Hematopoietic multipotent progenitor cell (in vitro differentiated cells): ENCODE measurements at places on chromosomes 12 and 14.

DNA sequence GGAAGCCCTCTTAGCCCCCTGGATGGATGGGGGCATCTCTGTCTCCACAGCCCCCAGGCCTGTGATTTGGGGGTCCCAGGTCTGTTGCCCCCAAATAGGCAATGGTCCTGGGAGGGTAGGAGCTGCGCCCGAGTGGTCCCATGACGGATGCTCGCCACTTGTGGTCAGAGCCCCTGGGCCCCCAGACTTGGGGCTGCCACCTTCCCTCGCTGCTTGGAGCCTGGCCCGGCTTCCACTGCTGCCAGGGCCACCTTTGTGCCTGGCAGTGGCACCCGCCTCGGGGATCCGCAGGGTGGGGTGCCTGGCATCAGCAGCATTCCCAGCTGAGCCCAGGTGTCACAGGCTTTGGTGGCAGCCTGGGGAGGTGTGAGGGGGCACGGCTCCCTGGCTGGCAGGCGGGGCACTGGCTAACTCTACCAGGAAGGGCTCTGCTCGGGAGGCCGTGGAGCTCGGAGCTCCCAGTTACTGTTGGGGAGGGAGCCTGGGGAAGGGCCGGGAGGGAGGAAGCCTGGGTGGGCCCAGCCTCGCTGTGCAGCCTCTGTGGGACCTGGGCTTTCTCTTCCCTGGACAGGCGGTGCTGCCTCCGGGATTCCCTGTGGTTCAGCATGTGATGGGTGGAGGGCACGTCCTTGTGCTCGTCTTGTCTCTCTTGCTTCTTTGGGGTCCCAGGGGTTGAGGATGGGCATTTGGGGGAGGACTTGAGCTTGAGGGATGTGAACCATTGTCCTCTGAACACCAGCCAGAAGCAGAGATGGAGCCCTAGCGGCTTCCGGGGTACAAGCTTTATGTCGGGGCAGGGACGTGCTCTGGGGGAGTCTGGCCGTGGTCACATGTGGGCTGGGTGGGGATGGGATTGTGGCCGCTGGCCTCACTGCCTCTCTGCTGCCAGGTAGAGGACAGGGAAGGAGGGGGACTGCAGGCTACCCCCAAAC lies 5.4 kb downstream of the KIF26A start:
- DNase-seq = no peak

DNA sequence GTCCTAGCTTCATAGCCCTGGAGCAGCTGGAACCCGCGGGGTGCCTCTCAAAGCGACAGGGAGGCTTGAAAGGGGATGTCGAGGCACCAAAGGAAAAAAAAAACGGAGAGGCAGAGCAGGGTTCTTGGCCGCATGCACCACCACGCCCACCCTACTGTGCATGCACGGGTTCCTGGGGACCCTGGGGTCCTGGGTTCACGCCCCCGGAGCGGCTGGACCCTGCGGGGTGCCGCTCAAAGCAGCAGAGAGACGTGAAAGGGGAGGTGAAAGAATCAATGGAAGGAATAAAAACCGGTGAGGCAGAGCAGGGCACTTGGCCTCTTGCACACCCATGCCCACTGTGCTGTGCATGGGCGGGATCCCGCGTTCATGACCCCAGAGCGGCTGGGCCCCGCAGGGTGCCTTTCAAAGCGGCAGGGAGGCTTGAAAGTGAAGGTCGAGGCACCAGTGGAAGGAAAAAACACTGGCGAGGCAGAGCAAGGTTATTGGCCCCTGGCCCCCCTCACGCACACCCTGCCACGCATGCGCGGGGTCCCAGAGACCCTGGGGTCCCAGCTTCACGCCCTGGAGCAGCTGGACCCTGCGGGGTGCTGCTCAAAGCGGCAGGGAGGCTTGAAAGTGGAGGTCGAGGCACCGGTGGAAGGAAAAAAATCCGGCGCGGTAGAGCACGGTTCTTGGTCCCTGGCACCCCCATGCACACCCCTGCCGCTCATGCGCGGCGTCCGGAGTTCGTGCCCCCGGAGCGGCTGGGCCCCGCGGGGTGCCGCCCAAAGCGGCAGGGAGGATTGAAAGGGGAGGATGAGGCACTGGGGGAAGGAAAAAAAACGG lies 318.5 kb downstream of the ALG10 start:
- no peak for DNase-seq

DNA sequence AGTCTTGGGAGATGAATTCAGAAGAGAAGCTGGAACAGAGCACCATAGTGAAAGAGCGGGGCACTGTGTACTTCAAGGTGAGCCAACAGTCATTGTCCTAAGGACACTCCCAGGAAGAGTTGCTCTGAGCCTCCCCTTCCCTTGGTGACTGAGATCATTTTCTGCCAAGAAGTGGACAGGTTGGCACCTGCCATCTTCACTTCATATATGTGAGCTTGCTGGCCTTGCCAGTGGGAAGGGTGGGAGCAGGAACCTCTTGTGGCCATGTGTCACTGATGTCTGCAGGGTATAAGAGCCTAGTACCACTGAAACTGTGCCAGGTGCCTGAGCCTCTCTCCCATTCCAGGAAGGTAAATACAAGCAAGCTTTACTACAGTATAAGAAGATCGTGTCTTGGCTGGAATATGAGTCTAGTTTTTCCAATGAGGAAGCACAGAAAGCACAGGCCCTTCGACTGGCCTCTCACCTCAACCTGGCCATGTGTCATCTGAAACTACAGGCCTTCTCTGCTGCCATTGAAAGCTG lies 5.3 kb downstream of the FKBP4 start:
- DNase-seq = no peak

DNA sequence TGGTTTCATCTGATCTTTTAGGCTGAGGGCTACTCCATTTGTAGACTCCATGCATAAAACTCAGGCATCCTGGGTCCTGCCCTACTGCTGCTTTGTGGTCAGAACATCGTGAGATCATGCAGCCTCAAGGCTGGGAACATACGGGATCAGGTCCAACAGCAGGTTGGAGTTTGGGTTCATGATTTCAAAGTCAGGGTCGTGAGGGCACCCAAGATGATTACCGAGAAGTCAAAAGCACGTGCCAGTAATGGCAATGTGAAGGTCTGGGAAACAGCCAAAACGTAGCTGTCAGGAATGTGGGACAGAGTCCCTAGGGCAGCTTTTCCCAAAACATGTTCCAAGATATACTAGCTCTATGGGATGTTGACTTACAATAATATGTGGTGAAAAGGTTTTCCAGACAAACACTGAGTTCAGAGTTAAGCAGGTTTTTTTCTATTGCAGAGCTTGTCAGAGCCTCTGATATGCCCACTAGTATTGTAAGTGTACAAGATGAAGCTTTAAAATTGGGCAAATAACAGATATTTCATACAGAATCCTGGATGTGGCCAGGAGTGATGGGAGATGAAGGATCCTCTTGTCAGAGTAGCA lies 130.3 kb upstream of the DNM1L start:
- DNase-seq = no peak

DNA sequence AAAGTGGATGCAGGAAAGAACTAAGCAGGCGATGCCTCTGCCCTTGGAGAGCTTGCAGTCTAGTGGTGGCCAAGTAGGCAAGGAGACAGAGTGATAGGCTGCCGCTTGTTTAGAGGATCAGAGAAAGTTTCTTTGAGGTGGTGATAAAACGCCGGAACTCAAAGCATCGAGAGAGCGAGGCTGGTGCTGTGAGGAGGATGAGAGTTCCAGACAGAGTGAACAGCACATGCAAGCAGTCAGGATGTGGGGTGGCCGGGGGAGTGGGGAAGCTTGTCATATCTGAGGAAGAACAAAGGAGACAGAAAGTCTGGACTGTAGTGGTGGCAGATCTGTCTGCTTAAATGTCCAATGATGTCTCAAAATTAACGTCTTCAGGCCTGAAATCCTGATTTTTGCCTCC lies 319.7 kb downstream of the SNAPC1 start:
- DNase-seq = no peak

DNA sequence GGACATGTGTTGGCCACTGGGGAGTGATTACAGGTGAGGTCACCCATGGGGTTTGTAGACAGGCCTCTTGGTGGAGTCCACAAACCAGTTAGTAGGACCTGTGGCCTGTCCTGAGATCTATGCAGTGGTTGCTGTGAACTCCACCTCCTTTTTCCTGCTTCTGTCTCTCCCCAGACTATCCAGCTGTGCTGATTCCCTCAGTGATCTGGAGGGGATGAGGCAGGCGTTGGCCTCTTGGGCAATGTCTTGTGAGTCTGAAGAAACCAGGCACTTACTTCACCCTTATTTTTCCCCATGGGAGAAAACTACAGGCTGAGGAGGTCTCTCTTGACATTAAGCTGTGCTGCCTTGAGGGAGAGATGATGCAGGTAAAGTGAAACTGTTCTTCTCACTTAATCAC lies 257.2 kb upstream of the PRICKLE1 start:
- no peak for DNase-seq

GRCh38 chr12:107525719-107526554 lies 159.7 kb upstream of the PWP1 start:
- no peak for DNase-seq

- no peak for DNase-seq
These were observed 37.8 kb upstream of the LRRC10 start for GRCh38 chr12:69648476-69648875.

GRCh38 chr14:37590428-37591139 lies 4.5 kb downstream of the FOXA1 start:
- DNase-seq = no peak

DNA sequence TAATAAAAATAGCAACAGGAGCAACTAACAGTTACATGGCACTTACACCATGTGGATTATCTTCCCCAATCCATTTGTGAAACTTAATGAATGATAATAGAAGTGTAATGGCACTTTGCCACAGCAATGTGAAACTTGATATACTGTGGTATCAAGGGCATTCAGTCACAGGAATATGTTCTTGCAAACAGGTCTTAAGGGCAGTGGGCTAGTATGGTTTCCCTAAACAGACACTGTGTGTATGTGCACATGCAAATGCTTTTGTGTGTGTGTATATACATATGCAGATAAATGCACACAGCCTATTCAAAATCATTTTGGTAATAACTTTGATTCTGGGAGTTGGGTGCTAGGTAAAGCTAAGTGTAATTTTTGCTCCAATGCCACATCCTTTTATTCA lies 26.2 kb upstream of the ARHGAP5 start:
- DNase-seq = no peak

DNA sequence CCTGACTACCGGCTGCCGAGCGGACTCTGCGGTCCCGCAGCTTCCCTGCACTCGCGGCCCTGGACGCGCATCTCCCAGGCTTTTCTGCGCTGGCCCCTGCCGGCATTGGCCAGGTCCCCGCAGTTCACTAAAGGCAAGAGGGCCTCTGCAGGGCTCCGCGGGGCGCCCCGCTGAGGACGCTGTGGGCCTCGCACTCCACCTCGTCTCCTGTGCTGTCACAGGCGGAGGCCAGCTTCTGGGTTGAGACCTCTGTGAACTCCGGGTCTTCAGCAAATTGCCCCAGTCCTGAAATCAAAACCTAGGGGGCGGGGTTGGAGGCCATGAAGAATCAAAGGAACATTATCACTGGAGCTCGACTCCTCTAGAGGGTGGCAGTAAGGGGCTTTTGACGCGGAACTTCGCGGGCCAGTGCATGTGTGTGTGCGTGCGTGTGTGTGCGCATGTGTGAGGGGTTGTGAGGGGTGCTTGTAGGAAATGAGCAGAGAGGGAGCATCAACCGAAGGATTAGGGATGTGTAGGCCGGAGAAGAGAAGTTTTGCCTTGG lies 68.5 kb upstream of the CAPRIN2 start:
- peak; percentile 73 for DNase-seq

GRCh38 chr14:77707355-77707723 lies 484 bp downstream of the ALKBH1 start:
- DNase-seq = peak; percentile 9

- no peak for DNase-seq
These were observed 94.5 kb upstream of the PARP11 start for GRCh38 chr12:3967556-3968160.

- no peak for DNase-seq
These were observed 243.1 kb upstream of the FOXN3 start for GRCh38 chr14:89660166-89660565.

- DNase-seq = no peak
These were observed 182.6 kb downstream of the ETV6 start for GRCh38 chr12:11832093-11832492.

- DNase-seq = no peak
These were observed 166.8 kb downstream of the MYRFL start for GRCh38 chr12:69991690-69992288.

GRCh38 chr12:29564925-29565324 lies 67.4 kb upstream of the OVCH1 start:
- DNase-seq = no peak

GRCh38 chr12:30427555-30427954 lies 268.1 kb downstream of the IPO8 start:
- no peak for DNase-seq

- DNase-seq = no peak
These were observed at the start of gene SLC2A14 for GRCh38 chr12:7872566-7873319. Gene SLC2A14 (minus strand): TSS chr12:7872915. CDS start chr12:7869880, 3,035 bp downstream.

DNA sequence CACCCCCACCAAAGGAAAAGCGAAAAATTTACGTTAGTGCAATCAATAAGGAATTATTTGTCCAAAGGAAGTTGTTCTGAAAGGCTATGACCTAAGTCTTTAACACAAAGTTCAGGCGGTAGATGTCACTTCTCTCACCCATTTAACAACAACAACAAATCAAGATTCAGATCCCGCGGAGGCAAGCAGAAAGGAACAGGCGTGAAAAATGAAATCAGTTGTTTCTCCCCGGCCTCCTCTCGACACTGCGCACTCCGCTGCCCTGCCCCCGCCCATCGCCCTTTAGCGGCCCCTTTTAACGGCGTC lies 1.4 kb downstream of the DENND5B start:
- DNase-seq = no peak

GRCh38 chr14:52467515-52468266 lies 84.6 kb downstream of the TXNDC16 start:
- no peak for DNase-seq

- DNase-seq = no peak
These were observed 126.9 kb downstream of the GALC start for GRCh38 chr14:87866116-87866515.

DNA sequence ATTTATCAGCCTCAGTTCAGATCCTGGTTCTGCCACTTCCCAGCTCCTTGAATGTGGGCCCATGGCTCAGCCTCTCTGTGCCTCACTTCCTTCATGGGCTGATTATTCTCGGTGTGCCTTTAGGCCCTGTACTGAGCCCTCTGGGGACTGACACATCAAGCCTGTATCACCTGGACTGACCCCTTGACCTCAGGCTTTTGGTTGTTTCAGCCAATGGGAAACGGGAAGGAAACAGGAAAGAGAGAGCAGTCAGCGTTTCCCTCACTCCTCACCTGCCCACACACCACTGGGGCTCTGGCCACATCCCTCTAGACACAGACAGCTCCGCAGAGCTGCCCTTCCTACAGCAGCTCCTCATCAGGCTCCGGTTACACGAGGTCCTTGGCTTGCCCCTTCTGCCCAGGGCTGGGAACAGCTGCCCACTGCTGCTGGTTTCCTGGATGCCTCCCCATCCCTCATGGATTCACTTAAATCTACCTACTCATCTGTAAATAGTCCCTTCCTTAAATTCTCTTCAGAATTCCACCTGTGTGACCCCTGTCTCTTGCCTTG lies 37.0 kb upstream of the ITPR2 start:
- DNase-seq = no peak

GRCh38 chr12:41452838-41453407 lies 264.8 kb downstream of the PDZRN4 start:
- no peak for DNase-seq

DNA sequence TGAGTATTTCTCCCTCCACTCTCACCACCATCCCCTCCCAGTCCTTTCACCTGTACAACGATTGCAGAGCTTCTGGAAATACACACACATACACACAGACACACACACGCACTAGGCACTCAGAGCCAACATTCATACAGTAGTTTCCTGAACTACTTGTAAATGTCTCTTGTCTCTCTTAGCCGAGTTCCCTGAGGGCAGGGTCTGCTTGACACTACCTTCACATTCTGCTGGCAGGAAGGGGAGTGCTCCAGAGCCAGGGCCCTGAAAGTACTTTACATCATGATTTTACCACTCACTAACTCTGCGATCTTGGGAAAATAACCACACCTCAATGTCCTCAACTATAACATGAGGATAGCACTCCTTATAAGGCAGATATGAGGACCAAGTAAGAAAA lies 82.7 kb downstream of the GAS2L3 start:
- no peak for DNase-seq
